ENCODE measurements at places on chromosomes 3 and 15.

DNA sequence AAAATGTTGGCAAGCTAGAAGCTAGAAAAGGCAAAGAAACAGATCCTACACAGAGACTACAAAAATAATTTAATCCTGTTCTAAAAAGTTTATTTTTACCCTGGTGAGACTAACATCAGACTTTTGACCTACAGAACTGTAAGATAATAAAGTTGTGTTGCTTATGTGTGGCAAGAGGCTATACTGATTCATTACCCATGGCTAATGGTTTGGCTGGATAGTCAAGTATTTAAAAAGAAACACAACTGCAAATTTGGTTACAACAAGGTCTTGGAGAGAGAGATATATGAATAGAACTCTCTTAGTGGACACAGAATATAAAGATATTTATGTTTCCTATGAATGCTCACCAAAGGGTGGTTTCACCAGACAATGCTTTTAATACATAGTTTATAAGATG is 364.2 kb upstream of the PLSCR5 start:
- no peak for DNase-seq

- no peak for DNase-seq
These were observed 61.7 kb downstream of the GBE1 start for GRCh38 chr3:81699536-81700320.

DNA sequence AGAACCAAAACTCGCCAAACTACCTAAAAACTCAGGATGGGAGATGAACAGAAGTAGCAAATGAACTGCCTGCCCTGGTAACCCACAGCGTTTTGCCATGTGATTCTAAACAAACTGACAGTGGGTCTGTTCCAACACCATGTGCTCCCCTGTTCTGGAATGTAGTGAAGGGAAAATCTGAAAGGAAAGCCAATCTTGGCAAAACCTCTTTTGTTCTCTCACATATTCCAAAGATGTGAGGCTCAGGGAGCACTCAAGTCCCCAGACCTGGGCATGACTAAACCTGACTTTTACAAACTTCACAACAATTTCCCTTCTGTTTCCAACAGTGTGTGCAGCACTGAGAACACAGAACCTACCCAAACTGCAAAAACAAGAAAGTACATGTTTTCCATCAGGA is 116.1 kb downstream of the IMPG2 start:
- no peak for DNase-seq

GRCh38 chr3:115164374-115165221 is 17.5 kb upstream of the ZBTB20 start:
- DNase-seq: no peak

Data from progenitor cell of endocrine pancreas (in vitro differentiated cells).